LNCaP clone FGC (cell line): ENCODE measurements at places on chromosomes 16 and 17.
A peak's percentile ranks its signal among the peaks of the same experiment; 100 is the strongest.

DNA sequence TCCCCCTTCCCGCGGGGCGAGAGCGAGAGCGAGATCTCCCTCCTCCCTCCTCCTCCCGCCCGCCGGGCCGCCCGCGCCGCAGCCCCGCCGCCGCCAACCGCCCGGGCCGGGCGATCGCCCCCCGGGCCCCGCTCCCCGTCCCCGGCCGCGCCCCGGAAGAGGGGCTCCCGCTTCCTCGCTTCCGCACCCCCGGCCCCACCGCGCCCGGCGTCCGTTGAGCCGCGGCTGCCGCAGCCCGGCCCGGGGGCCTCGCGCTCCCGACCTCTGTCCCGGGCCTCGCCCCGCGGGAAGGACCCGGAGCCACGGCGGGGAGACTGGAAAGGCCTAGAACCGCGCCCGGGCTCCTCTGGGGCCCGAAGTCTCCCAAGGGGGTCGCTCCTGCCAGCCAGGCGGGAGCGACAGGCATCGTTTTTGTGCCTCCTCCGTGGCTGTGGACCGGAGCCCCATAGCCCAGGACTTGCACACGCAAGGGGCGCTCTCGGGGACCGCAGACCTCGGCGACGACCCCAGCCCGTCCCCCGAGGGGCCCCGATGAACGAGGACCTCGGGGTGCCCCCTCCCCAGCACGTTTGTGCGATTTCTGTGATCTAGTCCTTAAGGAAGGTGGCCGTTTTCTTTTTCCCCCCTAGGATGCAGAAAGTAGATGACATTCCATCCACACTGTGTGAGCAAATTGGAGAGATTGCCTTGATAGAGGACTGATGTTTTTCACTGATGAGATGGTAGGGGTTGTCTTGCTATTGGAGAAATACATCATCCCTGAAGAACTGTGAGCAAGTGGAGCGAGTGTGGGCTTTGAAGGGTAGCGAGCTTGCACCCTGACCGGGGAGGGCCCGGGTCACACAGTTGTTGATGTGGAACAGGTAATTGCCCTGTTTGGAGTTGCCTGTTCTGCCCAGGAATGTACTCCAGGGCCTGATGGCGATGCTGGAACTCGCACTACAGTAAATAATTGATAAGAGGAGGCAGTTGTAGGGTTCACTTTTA, 611 bp downstream of the BANP start:
- no peak for DNase-seq

DNA sequence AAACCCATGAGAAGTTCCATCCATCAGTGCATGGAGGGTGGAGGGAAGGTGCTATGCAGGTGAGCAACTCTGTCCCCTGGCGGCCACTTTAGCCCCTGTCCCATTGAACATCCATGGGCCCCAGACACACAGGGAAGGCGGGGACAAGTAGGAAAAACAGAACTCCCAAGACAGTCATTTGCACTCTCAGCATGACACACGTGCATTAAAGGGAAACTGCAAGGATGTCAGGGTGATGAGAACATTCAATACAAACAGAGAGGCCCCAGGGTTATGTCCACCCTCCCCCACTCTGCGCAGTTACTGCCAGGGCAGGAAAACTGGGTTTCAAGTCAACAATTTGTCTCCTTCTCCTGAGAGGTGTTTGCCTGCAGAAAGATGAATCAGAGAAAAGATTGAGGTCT, 44.0 kb upstream of the AKTIP start:
- DNase-seq, result no peak

GRCh38 chr17:1767358-1767757, 5.5 kb downstream of the SERPINF1 start:
- no peak for DNase-seq

DNA sequence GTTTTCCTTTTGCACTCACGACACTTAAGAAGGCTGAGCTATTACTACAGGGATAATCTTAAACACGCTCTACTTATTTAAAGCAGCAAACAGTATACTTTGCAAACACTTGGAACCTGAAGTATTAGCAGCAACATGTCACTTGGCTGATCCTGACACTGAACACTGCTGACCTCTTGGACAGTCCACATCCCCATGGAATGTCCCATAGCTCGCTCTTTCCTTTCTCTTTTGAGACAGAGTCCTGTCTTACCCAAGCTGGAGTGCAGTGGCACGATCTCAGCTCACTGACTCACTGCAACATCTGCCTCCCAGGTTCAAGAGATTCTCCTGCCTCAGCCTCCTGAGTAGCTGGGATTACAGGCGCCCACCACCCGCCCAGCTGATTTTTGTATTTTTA, 26.4 kb downstream of the SMYD4 start:
- no peak for DNase-seq

DNA sequence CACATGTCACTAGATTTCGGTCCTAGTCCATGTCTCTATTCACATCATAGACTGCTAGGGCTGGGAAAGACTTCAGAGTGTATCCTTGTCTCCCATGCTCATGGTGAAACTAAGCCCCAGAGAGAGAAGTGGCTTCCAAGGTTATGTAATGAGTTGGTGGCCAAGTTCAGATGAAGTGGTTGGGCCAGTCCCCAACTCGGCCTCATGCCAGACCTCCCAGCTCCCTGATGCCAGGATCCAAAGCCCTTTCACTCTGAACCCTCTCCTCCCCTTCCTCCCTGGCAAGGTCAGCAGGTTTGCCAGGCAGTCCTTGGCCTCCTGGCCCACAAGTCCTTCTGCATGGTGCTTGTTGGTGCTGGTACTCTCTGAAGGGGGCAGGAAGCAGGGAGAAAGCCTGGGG, 189.7 kb downstream of the AXIN2 start:
- DNase-seq, result peak; percentile 49

DNA sequence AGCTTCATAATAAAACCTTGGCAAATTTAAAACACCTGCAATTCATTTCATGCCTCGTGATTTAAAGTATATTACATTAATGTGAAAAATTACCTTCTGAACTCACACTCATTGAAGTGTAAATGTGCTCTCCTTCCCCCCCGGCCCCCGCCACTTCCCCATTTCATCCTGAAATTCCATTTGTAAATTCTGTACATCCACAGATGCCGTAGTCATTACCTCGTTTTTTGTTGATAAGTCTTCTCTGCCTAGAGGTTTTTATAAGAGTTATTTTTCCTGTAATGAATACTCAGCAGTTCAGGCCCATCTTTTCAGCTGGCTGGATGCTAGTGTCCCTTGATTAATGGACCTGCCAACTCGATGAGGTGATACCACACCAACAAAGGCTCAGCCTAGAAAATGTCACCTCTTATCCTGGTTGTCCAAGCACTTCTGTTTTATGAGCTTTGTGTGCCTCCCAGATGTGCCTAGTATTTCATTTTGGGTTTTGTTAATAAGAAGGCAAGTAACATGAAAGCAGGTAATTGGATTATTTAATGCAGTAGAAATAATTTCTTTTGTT, 64.8 kb upstream of the KIFC3 start:
- no peak for DNase-seq

GRCh38 chr17:45646288-45646988, 137.7 kb upstream of the CRHR1 start:
- DNase-seq, result no peak

GRCh38 chr17:81665205-81666091, 957 bp downstream of the OXLD1 start:
- DNase-seq, result no peak

GRCh38 chr16:497258-497657, 30.3 kb upstream of the CAPN15 start:
- no peak for DNase-seq

- no peak for DNase-seq
These were observed 367.6 kb upstream of the ERCC4 start for GRCh38 chr16:13552062-13552959.

DNA sequence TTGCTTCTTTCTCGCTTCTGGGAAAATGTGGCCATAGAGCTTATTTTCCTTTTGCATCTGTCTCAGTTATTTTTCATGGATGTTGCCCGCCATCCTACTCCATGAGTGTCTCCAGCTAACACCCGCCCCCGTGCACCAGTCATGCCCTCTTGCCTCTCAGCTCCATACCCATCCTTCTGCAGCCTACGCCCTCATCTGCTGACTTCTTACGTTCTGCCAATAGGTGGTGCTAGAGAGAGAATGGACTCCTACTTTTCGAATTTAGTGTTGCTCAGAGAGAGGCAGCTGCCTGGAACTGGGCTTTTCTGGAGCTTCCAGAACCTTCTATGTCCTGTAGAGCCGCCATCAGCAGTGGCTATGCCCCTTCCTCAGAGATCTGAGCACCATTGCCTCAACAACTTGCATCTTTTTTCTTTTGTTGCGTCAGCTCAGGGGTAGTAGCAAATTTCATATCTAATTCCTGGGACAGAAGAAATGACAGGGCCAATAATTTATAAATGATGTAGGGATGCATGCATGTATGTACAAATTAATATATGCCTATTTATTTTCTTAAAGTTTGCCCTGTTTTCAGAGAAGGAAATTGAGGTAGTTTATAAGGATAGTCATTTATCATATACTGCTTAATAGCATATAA, 119.7 kb upstream of the MYOCD start:
- no peak for DNase-seq

DNA sequence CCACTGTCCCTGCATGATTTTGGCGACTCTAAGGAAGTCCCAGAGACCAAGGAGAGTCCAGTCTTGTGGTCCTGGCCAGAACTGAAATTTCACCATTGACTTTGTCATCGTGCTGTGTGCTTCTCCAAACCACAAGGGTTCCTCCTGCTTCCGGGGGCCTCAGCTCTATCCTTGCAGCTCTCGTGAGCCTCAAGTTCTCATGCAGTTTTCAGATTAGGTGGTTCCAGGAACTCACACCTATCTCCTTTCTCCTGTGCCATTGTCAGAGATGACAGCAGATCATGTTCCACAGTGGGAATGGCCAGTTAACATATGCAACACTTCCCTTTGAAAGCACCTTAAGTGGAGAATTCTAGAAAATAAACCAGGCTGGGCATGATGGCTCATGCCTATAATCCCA, 97.9 kb upstream of the CRHR1 start:
- DNase-seq, result no peak

GRCh38 chr17:37182786-37183465, 192.9 kb upstream of the C17orf78 start:
- DNase-seq, result peak; percentile 74

DNA sequence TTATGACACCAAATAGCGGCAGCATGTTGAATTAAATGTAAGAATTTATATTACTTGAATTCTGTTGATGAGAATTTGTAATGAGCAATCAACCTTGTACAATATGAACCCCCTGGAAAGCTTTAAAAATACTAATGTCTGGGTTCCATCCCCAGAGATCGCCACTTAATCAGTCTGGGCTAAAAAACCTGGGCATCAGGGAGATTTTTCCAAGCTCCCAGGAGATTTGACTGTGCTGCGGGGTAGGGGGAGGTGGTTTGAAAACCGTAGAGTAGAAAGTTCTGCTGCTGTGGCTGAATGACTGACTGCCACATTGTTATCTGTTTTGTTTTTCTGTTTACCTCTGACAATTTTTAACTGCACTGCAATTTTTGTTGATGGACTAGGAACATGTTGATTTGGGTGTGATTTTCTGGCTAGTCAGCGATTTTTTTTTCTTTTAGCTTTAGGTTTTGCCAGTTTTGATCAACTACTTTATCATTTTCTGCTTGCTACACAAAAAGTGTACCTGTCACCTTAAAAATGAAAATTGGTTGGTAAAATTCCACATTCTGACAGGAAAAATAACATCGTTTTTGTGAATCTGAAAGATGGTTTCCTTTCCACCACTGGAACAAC, 79.3 kb downstream of the PCTP start:
- no peak for DNase-seq

DNA sequence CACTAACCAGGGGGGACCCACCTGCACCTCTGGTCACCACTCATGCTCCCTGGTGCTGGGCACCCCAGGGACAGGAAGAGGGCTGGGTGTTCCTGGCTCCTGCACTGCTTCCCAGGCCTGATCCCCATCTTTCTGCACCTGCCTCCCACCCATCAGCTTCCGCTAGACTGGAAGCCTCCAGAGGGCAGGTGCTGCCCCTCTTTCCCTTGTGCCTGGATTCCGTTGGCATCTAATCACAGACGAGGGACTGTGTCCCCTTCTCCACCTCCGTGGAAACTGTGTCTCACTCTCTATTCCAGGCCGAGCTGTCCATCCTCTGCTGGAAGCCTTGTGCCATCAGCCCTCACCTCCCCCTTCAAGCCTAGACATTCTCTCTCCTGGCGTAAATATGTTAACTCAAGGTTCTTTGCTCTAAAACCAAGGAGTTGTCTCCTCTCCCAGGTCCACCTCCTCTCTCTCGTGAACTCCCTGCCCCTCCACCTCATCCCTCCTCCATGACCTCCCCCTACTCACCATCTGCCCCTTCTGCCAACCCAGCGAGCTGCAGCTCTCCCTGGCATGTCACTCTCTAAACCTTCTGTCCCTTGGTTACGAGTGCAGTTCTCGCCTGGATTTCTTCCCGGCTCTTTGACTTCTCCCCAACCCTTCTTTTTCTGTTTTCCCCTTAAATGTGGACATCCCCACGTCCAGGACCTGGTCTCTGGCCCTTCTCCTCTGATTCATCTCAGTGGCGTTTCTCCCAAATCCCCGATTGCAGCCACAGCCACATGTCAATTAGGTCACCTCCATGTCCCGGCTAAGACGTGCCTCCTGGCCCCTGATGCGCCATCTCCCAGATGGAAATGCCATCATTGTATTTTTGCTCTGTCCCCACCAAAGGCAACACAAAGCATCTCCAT, 107.7 kb downstream of the SEC14L1 start:
- no peak for DNase-seq

- no peak for DNase-seq
These were observed 863.5 kb downstream of the KCNJ2 start for GRCh38 chr17:71032746-71033273.

DNA sequence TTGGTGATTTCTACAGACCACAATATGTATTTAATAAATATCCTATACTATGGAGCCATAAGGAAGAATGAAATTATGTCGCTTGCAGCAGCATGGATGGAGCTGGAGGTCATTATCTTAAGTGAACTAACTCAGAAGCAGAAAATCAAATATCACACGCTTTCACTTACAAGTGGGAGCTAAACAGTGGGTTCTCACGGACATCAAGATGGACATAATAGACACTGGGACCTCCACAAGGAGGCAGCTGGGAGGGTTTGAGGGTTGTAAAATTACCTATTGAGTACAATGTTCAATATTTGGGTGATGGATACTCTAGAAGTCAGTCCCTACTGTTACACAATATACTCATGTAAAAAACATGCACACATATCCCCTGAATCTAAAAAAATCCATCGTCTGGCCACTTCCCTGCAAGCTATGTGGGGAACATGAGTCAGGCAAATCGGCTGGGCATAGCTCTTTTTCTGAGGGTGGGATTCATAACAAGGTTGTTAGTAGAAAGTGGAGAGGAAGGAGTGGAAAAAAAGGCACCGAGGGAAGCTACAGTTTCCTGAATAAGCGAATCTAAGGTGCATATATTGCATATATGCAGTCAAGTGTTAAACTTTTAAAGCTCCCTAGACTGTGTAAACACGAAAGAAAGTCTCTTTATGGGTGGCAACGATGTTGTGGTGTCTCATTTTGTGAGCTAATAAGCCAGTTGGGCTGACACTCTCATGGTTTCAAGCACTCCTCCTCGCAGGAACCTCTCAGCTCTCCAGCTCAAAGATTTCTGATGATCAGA, 135.2 kb upstream of the CPHXL start:
- no peak for DNase-seq

GRCh38 chr16:69818891-69819545, 56.9 kb downstream of the WWP2 start:
- no peak for DNase-seq

- DNase-seq, result no peak
These were observed 550.0 kb upstream of the SALL1 start for GRCh38 chr16:51701025-51701424.
